ENCODE measurements at places on chromosomes 2 and 18.

DNA sequence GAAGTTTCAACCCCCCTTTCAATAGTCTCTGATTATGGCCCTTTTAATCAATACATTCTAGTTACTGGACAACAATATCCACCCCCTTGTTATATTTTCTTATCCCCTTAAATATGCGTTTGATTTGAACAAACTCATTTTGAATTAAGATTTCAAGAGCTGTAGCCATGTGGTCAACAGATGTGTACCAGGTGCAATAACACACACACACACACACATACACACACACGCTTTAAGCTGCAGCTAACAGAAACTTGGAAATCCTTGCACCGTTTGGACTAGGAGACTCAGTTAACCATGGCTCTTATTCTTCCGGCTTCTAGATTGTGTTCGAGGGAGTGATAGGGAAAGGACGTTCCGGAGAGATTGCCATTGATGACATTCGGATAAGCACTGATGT, 82.8 kb downstream of the NRP2 start:
- no peak for DNase-seq

- DNase-seq, result no peak
These were observed 63.1 kb downstream of the EHBP1 start for GRCh38 chr2:62768615-62769014.

GRCh38 chr18:76866666-76867065, 44.3 kb downstream of the ZNF236 start:
- no peak for DNase-seq

GRCh38 chr2:106353676-106354075, 114.5 kb downstream of the RGPD3 start:
- no peak for DNase-seq

DNA sequence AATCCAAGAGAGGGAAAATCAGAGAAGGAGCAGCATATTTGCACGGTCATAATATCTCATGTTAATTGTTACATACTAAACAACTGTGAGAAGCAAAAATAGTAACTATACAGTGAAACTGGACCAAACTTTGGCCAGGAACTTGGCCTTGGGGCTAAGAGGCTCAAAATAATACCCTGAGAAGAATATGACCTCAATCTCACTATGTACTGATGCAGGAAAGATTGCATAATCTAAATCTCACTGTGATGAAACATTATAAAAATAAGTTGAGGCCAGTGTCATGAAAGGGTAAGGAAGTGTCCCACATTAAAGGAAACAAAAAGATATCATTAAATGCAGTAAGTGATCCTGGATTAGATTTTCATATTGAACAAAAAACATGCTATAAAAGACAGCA, 36.5 kb downstream of the ZRANB3 start:
- DNase-seq, result no peak

DNA sequence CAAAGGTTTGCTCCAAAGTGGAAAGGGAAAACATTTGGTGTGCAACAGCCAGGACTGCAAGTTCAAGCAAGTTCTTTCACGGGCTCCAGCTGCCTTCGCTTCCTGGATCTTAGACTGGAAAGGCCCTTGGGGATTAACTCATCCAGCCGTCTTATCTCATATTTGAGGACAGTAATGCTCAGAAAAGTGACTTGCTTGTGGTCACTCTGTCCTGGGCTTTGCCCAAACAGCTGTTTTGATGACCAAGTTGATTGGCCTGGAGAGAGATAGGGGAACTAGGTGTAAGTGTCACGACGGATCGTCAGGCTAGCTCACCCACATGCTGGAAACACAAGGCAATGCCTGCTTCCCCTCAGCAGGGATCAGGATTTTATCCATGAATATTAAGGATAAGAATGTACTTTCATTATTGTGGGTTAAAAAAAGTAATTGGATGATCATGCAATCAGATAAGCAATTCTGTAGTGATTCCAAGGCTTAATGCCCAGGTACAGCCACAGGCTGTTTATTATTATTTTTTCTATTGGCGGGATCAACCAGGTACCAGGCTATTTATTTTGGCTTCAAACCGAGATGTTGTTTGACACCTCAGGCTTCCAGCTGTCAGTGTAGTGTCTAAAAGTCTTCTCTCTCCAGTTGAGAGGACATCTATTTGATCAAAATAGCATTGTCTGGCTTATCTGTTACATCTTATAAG, 162.5 kb upstream of the EPAS1 start:
- no peak for DNase-seq

GRCh38 chr2:29697181-29697580, 224.2 kb downstream of the ALK start:
- no peak for DNase-seq

DNA sequence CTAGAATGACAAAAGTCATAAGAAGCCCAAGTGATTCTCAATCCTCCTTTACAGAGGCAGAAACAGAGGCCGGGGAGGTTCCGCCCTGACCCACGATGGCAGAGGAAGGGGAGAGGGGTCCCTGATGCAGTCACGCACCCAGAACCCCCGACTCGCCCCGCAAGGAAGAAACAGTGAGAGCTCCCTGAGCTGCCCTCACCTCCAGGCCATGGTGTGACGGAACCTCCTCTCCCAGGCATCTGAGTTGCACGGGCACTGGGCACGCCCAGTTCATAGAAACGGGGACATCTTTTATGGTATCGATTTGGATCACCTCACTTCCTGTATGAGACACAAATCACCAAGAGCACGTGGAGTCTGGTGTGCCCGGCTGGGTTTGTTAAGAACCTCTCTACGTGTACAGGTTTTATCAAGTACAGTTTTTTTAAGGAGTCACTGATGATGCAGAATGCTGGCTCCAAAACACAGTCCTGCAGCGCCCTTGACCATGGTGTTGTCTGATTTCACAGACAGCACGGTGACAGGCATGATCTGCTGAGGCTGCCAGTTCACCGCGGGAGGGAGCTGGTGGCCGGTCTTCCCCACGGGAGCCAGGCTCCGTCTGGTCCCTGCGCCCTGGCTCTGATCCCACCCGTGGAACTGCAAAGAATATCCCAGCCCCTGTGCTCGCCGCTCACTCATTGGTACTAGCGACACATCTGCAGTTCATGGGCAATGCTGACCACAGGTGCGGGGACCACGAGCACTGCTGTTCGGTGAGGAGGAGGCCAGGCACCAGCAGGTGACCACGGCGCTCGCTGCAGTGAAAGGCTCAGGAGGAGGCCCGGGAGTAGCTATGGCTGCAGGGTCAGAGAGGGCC, 35.6 kb downstream of the PXDN start:
- DNase-seq, result no peak

DNA sequence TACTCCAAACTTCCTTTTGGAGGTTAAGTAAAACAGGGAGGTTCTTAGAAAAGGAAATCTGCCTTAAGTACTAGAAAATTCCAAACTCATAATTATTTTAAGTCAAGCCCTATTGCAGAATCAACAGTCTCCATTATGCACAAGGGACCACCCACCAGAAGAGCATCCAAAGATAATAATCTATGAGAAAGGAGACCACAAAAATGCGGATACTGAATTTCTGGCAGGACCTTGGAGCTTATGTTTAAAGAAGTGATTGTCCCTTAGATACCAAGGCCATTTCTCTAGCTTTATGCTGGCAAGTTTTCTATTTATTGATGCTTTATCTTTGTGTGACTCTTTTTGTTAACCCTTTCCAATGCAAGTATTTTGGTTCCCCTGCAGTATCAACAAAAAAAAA, 404.0 kb upstream of the MMADHC start:
- DNase-seq, result no peak

DNA sequence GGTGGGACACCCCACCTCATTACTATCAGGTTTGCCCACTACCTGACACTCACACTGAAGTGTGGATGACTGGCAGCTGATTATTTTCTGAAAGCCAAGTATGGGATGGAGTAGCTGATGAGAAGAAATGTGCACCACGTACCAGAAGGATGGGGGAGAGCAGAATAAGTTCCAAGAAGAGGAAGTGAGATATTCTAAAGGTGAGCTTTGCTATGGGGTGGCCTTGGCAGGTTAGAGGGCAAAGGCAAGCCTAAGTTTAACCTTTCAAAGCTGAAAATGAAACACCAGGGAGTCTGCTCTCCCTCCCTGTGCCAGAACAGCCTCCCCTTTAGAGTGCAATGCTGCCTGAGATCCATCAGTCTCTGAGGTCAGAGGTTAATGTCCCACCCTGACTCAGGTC, 196.1 kb upstream of the OSR1 start:
- no peak for DNase-seq

DNA sequence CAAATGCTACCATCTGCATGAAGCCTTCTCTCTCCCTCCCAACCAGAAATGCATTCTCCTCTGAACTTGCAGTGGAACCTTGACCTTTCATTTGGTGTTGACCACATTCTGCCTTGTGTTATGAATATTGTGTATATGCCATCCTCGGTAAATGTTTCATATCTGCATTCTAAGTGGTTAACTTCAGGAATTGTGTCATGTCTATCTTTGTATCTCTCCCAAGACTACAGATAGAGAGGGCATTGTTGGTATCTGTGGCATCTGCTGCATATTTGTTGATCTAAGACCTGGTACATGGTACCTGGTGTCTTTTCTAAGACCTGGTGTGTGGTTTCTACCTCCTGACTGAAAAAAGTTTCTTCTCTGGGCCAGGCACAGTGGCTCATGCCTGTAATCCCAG, 34.0 kb downstream of the CASP10 start:
- DNase-seq, result no peak

DNA sequence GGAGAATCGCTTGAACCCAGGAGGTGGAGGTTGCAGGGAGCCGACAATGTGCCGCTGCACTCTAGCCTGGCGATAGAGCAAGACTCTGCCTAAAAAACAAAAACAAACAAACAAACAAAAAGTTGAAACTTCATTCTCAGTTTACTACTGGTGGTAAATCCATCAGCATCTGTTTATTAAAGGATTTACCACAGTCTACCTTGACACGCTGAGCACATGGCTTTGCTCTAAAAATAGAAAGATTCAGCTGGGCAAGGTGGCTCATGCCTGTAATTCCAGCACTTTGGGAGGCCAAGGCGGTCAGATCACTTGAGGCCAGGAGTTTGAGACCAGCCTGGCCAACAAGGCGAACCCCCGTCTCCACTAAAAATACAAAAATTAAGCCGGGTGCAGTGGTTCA, 201.3 kb downstream of the TGIF1 start:
- no peak for DNase-seq

- no peak for DNase-seq
These were observed 794.9 kb upstream of the ACVR2A start for GRCh38 chr2:147049957-147050356.

DNA sequence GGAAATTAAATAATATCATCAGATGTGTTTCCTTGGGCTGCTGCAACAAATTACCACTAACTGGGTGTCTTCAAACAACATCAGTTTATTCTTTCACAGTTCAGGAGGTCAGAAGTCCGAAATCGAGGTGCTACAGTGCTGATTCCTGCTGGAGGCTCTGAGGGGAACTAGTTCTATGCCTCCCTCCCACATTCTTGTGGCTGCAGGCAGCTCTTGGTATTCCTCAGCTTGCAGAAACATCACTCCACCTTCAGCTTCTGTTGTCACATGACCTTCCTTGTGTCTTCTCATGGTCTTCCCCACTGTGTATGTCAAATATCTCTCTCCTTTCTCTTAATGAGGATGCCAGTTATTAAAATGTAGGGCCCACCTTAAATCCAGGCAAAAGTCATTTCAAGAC, 29.3 kb upstream of the DCC start:
- no peak for DNase-seq

GRCh38 chr2:100546469-100546868, 16.3 kb upstream of the PDCL3 start:
- DNase-seq, result no peak

DNA sequence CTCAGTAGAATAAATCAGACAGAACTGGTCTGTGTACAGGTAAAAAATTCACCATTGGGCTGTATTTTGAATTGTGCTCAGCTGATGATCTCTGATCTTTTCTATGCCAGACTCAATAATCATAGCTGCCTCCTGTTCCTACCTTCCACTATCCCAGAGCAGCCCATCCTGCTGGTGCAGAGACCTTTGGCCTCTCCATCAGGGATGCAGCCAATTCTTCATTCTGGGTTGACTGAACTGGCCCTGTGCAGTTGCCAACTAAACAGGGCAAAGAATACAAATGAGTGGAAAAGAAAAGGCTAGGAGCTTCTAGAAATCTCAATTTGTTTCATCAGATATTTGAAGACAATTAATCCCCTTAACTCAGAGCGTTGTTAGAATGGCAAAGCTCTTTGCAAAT, 1781.3 kb upstream of the CELF4 start:
- no peak for DNase-seq

DNA sequence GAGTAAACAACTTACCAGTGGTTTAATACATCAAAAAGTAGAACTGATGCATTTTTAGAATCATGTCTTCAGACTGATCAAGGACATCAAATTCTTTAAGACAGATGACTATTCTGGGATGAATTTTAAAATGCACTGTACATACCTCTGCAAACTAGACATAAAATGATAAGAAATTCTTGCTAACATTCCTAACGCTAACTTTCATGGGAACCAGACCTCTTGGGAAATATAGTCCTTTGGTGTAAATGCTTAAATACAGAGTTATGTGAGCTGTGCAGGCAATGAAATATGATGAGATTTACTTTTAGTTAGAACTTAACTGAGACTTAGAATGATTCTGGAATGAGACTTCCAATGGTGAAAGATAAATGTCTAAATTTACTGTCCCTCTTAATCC, 562.0 kb downstream of the NR4A2 start:
- no peak for DNase-seq

DNA sequence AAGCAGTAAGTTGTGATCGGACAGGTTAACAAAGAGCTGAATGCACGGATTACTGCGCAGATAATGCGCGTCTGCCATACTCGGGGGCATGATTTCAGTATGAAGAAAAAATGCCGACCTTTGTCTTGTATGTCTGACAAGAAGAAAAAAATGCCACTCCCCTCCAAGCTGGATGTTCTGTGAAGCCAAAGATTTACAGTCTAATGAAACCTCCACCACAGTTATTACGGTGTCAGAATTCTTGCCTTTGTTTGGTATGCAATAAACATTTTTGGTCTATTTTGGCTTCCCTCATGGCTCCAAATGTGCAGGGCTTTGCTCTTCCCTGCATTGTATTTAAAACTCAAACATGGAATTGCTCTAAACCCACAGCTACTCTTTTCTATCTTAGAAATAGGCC, 72.2 kb upstream of the THUMPD2 start:
- DNase-seq, result peak; percentile 29

DNA sequence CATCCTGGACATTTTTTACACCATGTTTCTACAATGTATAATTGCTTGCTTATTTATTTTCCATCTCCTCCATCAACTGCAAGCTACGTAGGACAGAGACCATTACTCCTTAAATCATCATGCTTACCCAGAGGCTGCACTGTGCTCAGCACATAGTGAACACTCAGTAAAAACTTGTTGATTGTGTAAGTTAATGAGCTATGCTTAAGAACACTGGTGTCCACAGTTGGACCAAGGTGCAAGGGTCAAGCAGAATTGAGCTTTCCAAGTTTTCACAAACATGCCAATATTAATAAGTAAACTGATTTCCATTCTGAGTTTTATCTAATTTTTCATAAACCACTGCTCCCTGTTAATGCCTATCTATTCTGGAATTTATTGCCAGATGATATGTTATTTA, 464.2 kb upstream of the TCF4 start:
- DNase-seq, result no peak

- no peak for DNase-seq
These were observed 40.1 kb upstream of the CLASP1 start for GRCh38 chr2:121689356-121689755.

Measured in AG09309 (cell line).